Activated CD4-positive, alpha-beta T cell treated with anti-CD3 and anti-CD28 coated beads, Interleukin-2, amount 50 U/mL, for 48 hours (primary cell): ENCODE measurements at places on chromosomes 11 and 22.
A peak's percentile ranks its signal among the peaks of the same experiment; 100 is the strongest.

- no peak for DNase-seq
These were observed 5.7 kb upstream of the PVALB start for GRCh38 chr22:36822581-36822980.

DNA sequence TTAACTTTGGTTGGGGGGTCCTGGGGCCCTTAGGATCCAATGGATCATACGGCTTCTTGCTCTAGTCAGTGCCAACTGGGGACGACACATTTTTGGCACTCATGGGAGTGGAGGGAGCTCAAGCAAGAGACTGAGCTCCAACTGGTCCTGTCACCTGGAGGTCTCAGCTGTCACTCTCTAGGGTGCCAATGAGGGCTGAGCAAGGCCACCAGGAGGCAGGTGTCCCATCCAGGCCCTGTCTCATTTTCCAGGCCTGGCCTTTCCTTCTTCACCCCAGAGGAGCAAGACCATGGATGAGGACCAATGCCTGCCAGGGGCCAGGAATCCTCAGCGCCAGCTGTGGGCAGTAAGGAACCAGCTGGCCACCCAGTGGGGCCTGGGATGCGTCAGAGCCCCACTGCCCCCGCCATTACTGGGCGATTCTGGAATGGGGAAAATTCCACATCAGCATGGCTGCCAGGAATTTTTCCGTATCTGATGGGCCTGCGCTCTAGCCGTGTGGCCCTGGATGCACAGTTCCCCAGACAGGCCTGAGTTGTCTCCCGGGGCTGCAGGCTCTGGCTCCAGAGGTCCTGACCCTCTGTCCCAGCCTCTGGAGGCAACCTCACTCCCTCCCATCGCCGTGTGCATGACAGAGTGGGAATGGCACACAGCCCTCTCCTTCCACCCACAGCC is 669 bp upstream of the GAL3ST1 start:
- no peak for DNase-seq

- DNase-seq: peak; percentile 61
These were observed 11.9 kb upstream of the MDK start for GRCh38 chr11:46369458-46370152.

GRCh38 chr11:45843158-45843924 is 3.9 kb upstream of the CRY2 start:
- peak; percentile 92 for DNase-seq

DNA sequence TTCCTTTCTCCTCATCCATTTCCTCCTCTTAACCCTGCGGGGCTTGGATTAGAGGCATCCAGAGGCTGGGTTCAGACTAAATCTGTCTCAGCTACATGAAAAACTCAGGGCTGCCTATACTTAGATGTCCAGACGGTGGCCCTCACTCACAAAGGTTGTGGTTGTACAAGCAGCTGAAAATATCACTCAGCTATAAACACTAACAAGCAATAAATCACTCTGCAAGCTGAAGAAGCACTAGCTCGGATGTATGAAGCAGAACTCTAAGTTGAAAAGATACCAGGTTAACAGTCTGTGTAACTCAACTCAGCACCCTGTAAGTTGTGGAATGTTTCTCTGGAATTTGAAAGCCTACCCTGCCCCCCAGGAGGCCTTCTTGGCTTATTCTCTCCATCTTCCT is 82.9 kb downstream of the EXT2 start:
- DNase-seq: no peak

GRCh38 chr22:37154925-37155712 is 5.4 kb upstream of the IL2RB start:
- DNase-seq: peak; percentile 65

DNA sequence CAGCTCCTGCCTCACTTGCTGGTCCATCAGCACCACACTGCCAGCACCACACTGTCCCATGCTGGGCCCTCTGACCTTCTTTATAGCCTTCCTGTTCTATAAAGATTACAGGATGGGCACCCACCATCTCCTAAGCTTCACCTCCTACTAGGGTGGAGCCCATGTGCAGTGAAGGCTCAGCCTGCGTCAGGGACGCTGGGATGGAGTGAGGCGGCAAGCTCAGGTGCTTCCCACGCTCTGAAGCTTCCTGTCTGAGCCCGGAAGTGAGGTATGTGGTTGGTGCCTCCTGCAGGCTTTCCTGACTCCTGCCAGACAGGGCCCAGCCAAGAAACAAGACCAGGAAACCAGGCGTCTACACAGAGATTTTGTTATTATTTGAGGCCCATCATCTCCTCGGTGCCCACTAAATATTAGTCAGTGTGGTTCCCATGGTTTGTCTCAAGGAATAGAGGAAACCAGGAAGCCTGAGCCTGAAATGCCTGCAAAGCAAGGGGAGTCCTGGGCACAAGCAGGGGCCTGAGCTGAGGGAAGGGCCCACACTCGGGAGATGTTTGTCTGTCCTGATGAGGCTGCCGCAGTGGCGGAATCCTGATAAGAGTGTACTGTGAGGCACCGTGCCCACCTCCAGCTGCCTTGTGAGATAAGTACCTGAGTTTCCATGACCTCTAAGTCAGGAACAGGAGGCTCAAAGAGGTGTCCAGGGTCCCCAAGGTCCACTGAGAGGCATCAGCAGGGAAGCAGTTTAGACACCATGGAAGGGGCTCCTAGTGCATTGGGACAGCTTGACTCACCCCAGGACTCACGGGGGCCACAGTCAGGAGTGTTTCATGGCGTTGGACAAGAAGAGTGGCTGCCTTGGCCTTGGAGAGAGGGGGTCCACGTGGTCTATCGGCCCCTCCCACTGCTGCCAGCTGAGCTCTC is 22.0 kb downstream of the RSPH14 start:
- DNase-seq: peak; percentile 71

DNA sequence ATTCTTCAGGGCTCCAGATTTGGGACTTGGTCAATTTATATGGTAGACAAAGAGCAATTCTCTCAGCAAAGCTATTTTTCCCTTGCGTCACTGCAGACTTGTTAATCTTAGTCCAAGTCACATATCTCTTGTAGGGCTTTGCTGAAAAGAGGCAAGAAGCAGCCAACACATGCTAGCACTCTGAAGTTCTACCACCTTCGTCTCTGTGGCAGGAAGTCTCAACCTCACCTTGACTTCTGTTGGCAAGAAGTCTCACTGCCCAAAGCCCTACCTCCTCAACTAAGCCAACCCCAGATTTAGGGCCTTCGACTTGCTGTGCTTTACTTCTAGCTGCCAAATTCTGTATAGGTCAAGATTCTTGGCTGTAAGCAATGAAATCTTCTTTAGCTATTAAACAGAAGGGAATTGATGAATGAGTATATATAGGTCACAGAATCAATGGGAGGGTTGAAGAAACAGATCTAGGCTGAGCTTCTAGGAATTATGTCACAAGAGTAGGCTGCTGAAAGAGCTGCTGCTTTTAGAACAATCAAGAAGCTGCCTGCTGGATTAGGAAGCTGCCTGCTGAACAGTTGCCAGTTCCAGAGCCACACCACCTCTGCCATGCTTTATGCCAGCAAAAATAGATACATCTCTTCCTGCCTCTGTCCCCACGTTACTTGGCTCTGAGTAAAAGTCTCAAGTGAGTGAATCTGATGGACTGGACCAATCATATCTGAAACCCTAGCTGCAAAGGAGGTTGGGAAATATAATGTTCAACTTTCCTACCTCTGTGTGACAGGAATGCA is 17.6 kb upstream of the NCR3LG1 start:
- DNase-seq: no peak

- no peak for DNase-seq
These were observed 36.2 kb upstream of the DDX6 start for GRCh38 chr11:118827118-118827517.
